ENCODE measurements at places on chromosomes 5 and 9.

DNA sequence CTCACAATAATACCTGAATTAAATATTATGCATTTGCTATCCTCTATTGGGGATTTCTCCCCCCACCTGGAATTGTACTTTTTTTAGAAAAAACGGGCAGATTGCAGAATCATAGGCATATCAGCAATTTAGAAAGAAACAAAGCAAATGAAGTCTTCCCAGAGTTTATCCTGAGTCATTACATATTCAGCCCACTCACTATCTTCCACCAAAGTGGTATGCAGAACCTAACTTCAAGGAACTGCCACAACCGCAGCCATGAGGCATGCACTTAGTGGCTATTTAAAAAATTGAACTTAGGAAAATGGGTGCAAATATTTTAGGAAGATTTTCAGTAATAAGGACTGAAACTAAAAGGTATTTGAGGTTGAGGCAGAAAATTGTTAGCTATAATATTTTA is 48.6 kb downstream of the UBAP1 start:
- DNase-seq: no peak

- DNase-seq: peak; percentile 78
Measured at GRCh38 chr5:132228241-132229035, 785 bp upstream of the P4HA2 start.

GRCh38 chr5:174571662-174572397 is 152.6 kb upstream of the MSX2 start:
- DNase-seq: no peak

GRCh38 chr9:33197279-33198152 is 30.4 kb upstream of the B4GALT1 start:
- no peak for DNase-seq

GRCh38 chr9:99038484-99038820 is 66.5 kb upstream of the TGFBR1 start:
- DNase-seq: no peak

DNA sequence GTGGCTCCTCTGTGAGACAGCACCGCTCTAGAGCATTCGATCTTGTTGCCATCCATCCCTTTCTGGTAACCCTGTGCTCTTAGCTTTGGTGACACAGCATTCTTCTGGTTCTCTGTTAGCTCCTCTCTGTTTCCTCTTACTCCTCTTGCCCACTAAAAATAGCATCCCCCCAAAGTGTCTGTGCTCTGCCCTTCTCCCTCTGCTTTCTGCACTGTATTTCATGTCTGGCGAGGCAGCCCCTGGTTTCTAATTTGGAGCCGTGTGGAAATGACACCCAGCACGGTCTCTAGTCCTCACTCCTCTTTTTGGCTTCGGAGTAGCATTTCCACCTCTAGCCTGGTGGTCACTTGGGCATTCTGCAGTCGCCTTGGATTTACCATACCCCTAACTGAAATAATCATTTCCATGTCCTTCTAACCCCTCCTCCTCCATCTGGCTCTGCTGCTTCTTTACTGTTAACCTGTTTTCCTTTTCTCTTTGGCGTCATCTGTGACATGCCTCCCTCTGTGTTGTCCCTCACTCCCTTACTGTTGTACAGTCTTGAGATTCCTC is 23.8 kb downstream of the NPR3 start:
- no peak for DNase-seq

- DNase-seq: no peak
Measured at GRCh38 chr5:164296603-164297080, 791.2 kb downstream of the MAT2B start.

DNA sequence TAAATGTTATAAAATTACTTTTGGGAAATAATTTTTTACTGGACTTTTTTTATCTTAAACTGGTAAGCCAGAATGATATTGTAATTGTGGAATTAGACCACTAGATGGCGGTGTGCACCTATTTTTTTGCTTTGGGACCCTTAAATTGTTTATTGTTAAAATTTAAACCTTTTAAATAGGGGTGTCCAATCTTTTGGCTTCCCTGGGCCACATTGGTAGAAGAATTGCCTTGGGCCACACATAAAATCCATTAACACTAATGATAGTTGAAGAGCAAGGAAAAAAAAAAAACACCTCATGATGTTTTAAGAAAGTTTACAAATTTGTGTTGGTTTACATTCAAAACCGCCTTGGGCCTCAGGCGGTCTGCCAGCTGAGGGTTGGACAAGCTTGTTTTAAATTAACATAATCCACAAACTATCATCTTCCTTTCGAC is 28.4 kb upstream of the GADD45G start:
- no peak for DNase-seq
